ENCODE measurements at places on chromosomes 7 and 10.

DNA sequence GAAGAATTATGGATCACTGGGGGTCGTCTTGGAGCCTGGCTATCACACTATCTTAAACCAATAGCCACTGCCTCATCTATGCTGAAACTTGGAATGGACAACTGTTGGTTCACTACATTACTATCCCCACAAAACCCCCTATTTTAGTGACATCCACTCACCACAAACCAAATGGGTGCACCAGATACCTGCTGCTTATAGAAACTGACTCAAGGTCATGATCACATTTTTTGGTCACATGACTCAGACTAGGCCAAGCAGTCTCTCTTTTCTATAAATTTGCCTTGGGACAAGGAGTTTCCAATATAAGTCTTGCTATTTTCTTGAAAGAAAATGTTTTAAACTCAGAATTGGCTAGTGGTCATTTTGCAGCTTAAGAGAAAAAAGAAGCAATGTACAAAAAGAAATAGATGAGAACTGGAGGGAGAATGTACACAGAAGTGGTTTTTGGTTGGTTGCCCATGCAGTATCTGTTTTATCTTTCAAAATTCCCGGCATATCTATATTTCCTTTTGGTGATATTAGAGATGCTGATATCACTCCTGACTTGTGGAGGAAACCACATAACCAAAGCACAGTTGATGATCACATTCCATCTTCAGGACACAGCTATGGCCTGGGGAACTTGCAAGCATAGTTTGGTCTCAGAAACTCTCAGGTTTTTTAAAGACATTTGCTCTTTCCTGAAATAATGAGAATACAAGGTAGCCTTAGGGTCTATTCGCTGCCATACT is 85.2 kb upstream of the CACNA2D1 start:
- no peak for DNase-seq

DNA sequence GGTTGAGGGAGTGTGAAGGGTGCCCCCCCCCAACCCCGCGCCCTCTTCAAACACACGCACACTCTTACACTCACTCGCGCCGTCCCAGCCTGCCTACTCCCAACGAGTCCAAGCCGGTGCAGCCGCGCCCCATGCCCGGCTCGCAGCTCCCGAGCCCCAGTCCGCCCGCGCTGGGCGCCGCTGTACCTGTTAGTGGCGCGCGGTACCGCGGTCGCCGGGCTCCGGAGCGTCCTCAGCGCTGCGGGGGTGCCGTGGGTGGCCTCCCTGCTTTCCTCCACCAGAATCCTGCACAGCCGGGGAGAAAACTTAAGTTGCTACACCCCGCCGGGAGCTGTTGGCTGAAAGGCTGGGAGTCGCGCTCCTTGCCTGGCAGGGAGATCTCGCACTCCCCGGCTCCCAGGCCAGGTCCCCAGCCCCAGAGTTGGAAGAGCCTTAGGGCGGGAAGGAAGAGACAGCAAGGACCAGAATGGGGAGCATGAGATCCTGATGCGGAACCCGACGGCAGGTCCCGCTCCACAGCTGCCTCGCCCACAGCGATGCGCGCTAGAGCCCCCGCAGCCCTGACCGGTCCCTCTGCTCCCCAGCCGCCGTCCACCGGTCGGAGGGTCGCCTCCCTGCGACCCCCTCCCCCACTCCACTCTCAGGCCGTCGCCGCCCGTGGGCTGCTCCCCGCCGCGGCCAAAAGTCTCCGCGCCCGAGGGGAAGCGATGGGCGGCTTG is 863 bp downstream of the ST8SIA6 start:
- peak; percentile 40 for DNase-seq

DNA sequence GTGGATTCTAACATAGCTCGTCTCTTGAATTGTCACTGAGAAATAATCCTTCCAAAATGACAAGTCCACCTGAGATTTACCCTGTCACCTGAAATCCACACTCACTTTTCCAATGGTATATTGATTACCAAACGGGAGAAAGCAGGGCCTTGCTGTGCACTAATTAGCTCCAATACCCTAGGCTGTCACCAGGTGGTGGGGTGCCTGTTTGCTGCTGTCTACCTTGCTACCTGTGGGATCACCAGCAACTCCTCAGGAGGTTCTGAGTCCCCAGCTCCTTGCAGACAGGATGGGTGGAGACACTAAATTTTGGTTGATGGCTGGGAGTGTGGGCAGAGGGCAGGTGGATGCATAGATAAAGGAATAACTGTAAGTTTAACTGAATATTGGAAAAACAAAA is 237.2 kb upstream of the ZNF32 start:
- no peak for DNase-seq

- DNase-seq = no peak
Observed at GRCh38 chr7:87328281-87328680, 17.2 kb upstream of the CROT start.

- no peak for DNase-seq
Observed at GRCh38 chr10:60281792-60282353, 107.8 kb downstream of the ANK3 start.

Data from stimulated activated CD4-positive, alpha-beta T cell treated with anti-CD3 and anti-CD28 coated beads, Interleukin-4, amount 100 ng/mL, for 4 hours (primary cell).